GF-D8 (cell line): ENCODE measurements at places on chromosomes 13 and 19.

DNA sequence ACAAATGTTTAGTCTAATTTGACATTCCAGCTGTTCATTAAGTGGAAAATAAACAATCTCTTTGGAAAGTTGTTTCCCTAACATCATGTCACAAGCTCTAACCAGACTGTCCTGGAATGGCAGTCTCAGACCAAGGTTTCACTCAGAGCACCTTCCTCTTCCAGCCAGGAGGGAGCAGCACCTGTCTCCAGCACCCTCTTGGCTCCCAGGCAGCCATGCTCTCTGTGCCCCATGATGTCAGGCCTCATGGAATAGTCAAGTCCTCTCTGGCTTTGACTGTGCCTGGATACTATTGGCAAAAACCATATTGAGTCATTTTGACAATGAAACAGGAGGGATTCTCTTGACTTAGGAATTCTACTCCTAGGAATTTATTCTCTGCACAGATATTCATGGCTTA is 171.4 kb downstream of the OXGR1 start:
- DNase-seq: no peak

DNA sequence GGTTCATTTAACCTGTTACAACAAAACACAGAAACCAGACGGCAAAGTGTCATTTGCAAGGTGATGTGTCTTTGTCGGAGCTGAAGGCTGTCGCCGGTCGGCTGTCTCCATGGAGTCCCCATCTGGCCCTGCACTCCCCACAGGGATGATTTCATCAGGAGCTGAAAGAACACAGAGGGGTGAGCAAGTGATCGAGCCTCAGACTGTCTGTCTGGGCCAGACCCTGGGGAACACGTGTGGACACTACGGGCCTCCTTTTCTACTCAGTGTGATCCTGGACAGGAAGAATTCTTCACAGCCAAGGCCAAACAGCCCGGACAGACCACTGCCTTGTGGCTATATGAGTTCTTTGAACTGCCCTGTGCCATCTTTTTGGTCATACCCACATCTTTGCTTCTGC is 85.1 kb downstream of the RNASEH2B start:
- no peak for DNase-seq

- no peak for DNase-seq
These were observed 257 bp downstream of the KCTD12 start for GRCh38 chr13:76886005-76886291.

DNA sequence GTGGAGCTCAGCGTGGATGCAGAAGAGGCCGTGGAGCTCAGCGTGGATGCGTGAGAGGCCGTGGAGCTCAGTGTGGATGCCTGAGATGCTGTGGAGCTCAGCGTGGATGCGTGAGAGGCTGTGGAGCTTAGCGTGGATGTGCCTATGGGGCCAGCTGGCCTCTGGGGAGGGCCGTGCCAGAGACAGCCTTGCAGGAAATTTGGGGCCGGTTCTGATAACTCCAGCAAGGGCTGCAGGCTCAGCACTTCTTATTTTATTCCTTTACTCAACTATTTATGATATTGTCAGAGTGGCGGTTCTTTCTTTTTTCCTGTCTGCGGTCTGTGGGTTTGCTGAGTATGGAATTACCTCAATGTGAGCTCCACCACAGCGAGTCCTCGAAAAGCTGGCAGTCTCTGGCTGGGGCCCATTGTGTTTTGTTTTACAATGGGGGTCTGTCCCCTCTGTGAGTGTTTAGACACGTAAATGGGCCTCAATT is 17.8 kb upstream of the TMEM255B start:
- DNase-seq: peak; percentile 88

DNA sequence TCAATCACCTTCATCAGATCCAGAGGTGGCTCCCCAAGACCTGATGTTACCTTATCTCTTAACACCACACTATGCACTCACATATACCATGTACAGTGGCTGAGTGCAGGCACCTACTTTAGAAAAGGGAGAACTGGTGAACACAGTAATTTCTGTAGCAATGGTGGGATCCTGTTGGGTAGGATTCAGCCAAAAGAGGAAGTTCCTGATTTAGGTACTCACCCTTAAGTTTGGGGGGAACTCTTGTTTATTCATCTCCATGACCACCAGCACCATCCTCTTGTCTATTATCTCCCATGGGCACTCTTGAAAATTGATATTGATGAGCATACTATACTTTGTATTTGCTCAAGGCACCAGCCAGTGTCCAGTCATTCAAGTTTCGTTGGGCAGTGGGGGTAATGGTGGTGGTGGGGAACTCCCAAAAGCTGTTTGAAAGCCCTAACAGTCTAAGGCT is 324.4 kb downstream of the LMO7 start:
- no peak for DNase-seq

- no peak for DNase-seq
These were observed 826.9 kb upstream of the PCDH9 start for GRCh38 chr13:68056816-68057710.

DNA sequence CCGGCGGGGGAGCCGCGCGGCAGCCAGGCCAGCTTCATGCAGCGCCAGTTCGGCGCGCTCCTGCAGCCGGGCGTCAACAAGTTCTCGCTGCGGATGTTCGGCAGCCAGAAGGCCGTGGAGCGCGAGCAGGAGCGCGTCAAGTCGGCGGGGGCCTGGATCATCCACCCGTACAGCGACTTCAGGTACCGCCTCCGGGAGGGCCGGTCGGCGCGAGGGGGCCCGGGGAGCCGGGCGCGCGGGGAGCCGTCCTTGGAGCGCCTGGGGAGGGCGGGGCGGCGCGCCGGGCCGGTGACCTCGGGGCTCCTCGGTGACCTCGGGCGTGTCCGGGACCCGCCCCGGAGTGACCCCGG is 690 bp downstream of the HCN2 start:
- DNase-seq: no peak

DNA sequence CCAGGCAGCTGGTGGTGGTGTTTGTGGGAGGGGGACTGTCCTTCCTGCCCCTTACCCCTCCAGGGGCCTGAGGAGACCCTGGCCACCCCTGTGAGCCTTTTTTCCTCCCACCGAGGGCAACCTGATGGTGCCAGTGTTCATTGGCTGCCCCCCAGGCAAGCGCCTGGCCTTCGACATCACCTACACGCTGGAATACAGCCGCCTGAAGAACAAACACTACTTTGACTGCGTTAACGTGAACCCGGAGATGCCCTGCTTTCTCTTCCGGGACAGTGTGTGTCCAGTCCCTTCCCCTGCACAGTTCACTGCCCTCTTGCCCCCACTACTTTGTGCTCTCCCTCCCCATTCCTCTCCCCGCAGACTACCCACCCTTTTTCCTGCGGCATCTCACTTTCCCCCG is 7.3 kb upstream of the PSMD8 start:
- no peak for DNase-seq

GRCh38 chr19:35438527-35438926 is 9.5 kb upstream of the FFAR2 start:
- DNase-seq: no peak

GRCh38 chr13:84940798-84941197 is 858.4 kb downstream of the SLITRK6 start:
- DNase-seq: no peak

DNA sequence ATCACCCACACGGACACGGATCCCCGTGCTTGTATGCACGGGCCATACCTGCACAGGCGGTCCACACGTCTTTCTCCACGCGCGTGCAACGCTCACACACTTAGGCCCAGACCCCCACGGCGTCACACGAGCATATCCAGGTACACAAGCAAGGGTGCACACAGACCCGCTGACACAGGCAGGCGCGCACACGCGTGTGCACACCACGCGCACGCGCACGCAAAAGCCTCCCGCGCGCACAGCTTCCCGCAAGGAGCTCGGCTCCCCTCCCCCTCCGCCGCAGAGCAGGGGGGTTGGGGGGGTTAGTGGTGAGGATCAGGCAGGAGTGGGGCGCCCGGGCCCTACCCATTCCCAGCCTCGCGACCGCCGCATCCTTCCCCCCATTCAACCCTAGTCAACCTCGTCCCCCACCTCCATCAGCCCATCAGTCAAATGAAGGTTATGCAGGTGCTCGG is 407 bp downstream of the RAB3A start:
- DNase-seq: no peak
